Hypothalamus (tissue), 51 donors: ENCODE measurements at places on chromosomes 16 and 17.

- DNase-seq, result no peak
Measured at GRCh38 chr17:44924107-44924544, 8.8 kb upstream of the GFAP start.

DNA sequence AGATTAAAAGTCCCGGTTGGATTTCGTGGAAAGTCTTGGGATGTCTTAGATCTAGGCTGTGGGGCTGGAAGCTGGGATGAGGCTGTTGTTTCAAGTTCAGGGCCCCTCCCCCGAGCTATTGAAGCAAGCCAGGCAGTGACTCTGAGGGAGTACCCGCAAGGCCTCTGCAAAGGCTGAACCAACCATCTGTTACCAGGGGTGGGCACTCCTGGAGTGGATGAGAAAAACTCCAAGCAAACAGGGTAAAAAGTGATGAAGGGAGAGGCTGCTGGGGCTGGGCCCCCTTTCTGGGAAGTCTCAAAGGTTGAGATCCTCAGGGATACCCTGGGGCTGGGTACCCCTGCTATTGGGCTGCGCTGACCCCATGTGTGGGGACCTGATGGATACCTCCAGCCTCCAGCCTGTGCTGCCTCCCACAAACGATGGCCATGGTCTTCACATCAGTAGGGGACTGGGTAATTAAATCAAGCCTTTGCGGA is 82.4 kb upstream of the KIFC3 start:
- no peak for DNase-seq

- no peak for DNase-seq
Measured at GRCh38 chr16:10635365-10636021, 55.1 kb upstream of the EMP2 start.

DNA sequence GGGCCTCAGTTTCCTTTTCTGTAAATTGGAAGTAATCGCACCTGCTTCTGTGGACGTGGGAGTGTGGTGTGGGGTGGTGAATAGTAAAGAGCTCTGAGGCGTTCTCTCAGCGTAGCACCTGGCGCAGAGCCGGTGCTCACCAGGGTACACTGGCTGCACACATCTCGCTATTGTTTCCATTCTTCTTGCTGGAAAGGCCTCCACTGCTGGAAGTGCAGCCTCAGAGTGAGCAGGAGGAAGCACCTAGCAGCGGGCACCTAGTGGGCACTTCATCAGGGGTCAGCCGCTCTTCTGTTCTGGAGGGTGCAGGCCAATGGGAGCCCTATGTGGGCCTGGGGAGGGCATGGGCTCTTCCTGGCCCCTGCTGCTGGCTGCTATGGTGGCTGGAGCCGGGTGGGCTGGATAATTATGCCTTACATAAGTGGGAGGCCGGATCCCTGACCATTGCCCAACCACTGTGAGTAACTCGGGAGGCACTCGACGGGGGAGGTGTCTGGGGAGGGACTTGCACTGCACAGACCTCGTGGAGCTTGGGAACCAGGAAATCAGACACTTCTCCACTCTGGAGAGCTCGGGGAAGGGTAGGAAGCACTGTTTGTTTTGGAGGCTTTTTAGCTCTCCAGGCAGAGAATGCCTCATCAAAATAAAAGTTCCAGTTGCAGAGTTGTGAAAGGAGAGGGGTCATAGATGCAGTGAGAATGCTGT is 1.7 kb downstream of the MAP2K3 start:
- no peak for DNase-seq

DNA sequence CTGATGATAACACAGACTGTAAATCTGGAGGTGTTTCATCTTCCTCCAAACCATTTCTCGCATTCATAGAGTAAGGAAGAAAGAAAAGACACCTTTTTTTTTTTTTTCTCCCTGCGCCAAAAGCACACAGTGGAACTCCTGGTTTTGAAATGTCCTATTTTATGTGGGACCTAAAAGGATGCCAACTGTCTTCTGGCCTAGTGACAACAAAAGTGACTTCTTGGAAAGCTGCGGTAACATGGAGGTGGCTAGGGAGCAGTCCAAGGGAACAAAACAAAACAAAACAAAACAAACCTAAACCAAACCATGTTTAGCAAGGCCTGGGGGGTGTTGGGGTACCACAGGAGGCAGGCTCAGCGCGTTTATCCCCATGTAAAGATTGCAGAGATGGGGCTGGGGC is 174.8 kb downstream of the XYLT1 start:
- no peak for DNase-seq

DNA sequence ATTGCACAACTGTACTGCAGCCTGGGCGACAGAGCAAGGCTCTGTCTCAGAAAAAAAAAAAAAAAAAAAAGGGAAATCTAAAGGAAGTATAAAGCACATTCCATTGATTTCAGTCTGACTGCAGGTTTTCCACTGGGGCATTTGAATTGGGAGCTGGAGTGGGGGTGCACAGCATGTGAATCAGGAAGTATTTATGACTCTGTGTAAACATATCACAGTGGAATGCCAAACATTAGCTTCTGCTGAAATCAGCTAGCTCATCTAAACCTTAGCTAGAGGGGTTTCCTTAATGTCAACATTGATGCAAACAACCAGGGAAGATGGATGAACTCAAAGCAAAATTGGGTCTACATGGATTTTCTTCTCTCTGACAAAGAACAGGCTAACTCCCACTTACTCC is 641.0 kb upstream of the EEF2KMT start:
- no peak for DNase-seq

GRCh38 chr17:10613775-10614513 is 43.2 kb downstream of the MYH3 start:
- DNase-seq, result no peak

DNA sequence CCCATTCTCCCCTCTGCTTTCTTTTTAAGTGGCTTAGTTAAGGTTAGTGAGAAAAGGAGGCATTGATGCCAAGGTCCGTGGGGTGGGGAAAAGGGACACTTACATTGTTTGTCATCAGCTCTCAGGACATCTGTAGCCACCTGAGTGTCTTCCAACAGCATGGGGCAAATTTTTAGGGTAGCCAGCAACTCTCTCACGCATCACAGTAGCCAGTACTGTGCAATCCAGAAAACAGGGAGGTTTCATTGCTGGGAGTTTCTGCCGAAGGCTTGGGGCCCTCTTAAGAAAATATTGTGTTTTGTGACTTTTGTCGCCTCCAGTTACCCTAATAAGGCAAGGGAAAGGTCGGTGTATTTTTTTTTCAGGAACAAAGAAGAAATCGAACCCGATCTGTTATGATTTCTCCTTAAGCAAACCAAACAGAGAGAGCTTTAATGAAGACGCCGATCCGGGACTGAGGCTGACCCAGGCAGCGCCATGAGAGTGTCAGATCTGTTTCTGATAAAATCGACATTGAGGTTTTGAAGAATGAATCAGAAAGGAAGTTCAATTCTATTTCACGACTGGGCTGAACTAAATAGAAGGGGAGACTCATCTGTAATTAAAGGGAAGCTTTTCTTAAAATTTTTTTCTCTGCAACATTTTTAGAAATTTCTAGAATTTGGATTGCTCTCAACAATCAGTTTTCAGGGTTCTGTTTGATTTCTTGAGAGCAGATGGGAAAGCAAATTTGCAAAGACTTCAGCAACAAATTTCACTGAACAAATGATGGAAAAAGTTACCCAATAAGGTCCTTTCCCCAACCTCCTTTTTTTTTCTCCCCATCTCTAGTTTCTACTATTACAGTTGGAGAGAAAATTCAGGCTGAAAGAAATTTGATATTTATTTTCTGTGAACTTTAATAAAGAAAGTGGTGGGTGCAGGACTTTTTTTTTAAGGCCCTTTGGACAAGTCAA is 144.7 kb upstream of the IRX3 start:
- DNase-seq, result no peak

- no peak for DNase-seq
Measured at GRCh38 chr16:4097826-4098240, 18.4 kb downstream of the ADCY9 start.

- no peak for DNase-seq
Measured at GRCh38 chr17:78840530-78840779, 159 bp downstream of the USP36 start.

DNA sequence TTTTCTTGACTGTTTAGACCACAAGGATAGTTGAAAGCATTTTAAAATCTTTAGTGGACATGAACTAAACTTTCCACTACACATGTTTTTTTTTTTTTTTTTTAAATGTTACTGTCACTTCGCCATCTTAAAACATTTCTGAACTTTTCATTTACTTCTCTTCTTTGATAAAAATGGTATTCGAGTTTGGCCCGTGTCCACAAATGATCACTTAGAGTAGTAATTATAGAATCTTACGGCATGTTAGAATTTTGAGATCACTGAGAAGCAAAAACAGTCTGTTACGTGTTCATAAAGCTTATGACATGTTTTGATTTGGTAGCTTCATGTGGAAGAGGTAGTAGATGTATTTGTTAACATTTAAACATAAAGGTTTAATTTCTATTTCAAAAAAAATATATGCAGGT is 1.1 kb downstream of the NSRP1 start:
- no peak for DNase-seq

DNA sequence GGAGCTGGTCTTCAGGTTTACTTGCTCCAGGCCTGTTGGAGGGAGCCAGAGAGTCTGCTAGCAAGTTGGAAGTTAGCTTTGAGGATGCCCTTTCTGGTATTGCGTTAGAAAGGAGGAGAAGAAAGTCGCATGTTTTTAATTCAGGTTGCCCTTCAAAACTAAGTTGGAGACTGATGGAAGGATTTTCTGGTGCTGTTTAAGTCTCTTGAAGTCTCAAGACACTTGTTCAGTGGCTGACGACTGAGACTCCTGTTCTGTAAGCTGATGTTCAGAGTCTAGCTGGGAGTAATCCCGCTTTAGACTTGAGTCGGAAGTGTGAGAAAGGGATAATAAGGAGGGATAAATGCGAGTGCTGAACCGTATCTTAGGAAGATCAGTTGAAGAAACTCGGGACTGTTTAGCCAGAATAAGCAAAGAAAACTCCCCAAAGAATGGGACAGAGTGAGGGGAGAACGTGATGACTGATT is 740 bp downstream of the AATF start:
- DNase-seq, result no peak

DNA sequence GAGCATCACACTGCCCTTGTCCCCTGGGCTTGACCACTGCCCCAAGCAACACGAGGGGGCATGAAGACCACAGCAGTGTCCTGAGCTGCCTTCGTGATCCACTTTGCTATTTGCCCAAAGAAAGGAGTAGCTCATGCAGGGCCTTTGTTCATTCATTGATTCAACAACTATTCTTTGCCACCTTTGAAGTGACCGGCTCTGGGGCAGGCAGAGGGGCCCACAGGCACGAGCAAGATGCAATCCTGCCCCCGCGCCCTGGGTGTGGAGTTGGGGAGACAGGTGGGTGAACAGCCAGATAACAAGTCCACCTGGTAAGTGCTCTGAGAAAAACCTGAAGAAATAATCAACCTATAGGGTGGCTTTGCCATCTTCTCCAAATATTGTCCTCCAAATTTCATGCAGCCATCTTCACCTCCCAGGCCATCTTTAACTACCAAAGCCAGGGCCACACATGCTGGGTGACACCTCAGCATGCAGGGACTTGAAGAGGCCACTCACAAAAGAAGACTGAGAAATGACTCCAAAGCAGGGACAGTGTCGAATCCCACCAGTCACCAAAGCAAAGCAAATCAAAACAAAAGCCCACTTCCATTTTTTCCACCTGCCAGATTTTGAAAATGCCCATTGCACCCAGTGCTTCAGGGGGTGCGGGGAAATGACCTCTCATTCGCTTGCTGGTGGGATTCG is 18.2 kb upstream of the RBFOX3 start:
- no peak for DNase-seq

DNA sequence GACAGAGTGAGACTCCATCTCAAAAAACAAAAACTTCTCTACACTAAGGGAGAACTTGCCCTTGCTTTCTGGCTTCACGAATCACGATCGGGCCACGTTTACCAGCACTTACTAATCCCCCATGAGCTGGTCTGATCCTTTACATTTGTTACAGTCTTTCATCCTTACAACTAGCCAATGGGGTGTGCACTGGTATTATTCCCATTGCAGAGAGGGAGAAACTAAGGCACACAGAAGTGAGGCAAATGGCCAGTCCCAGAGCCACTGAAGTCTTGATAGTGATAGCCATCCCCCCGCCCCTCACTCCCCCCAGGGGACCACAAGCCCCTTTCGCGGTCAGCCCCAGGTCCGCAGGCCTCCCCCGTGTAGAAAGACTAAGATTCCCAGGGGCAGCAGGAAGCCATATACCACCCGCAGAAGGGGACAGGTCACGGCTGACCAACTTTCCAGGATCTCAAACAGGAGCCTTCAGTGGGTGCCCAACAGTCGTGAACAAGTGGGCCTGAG is 868 bp downstream of the NATD1 start:
- no peak for DNase-seq

DNA sequence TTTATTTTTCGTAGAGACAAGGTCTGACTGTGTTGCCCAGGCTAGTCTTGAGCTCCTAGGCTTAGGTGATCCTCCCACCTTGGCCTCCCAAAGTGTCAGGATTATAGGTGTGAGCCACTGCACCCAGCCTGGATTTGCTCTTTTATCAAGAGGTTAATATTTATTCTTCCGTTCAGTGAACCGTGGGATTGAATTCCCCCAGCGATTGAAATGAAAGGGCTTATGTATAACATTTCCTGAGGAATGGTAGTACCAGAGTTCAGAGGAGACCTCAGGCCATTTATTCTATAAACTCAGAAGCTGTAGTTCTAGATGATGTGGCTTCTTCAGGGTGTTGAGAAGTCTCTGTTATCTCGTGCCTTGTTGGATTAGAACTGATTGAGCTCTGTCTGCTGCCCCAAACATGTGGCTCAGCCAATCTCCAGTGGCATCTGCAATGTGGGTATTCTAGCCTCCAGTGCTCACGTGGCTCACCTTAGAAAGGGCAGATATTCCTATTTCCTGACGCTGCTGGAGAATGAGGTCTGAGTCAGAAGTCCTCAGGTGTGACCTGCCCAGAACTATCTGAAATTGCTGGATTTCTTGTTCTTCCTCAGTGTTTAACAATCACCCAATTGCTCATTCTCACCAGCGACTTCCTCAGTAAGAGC is 22.5 kb downstream of the HMOX2 start:
- no peak for DNase-seq

- no peak for DNase-seq
Measured at GRCh38 chr16:82650804-82651203, 24.0 kb downstream of the CDH13 start.

DNA sequence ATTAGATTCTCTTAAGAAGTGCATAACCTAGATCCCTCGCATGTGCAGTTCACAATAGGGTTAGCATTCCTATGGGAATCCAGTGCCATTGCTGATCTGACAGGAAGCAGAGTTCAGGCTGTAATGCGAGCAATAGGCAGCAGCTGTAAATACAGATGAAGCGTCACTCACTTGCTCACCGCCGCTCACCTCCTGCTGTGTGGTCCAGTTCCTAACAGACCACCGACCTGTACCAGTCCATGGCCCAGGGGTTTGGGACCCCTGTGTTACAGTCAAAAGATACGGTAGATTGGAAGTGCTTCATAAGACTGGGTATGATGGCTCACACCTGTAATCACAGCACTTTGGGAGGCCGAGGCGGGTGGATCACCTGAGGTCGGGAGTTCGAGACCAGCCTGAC is 2.8 kb downstream of the STAT5A start:
- DNase-seq, result no peak

DNA sequence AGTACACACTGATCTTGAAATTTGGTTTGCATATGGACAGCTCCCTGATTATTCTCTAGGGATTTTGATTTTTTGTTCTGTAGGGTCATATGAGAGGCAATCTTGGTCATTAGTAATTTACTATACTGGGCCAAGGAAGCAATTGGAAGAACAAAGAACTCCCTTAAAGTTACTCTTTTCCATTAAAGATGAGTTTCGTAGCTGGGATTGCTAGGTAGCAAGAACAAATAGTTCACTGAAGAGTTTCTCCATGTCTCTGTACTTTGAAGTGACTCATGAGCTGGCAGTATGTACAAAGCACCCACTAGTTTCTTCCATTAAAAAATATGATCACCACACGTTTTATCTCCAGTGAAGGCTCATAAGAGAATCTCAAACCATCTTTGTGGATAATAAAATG is 6.2 kb upstream of the BCAS3 start:
- DNase-seq, result no peak

GRCh38 chr17:41140360-41141131 is at the start of gene KRTAP4-6:
TSS of gene KRTAP4-6 (minus strand) at chr17:41140544. CDS start at chr17:41140487, 57 bp downstream.
- no peak for DNase-seq
